ENCODE measurements at places on chromosomes 3 and 15.
A peak's percentile ranks its signal among the peaks of the same experiment; 100 is the strongest.

DNA sequence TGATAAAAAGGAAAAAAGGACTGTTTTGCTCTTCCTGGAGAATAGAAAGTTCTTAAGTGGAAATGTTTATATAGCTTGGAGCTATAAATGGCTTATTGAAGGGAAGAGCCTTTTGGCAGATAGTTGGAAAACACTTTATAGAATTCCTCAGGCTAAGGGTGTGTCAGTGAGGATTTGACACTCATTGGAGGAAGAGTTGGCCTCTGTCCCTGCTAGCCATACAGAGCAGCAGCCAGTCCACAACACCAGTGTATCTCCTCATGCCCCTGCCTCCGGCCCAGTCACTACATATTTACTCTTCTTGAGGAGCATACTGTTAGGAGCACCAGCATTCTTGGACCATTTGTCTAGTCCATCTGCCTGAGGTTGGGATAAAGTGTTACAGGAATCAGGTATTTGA lies 36.2 kb downstream of the KLHL18 start:
- no peak for DNase-seq

GRCh38 chr3:154137036-154137435 lies 15.8 kb downstream of the ARHGEF26 start:
- DNase-seq: no peak

- DNase-seq: no peak
Measured at GRCh38 chr15:83549623-83550022, 102.5 kb downstream of the SH3GL3 start.

DNA sequence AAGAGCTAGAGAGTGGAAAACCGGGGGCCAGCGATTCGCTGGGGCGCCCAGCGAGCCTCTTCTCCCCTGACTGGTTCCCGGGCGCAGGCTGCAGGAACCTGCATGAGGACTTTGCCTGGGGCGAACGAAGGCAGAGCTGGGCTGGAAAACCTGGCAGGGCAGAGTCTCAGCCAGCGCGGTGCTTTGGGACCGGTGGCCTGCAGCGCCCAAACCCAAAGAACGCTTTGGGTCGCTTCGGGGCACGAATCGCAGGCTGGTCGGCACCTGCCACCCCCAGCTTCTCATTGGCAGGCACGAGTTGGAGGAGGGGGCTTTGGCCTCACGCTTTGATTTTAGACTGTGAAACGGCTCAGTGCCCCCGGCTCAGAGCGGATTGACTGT lies 3.0 kb downstream of the ONECUT1 start:
- DNase-seq: no peak

GRCh38 chr3:184486614-184487013 lies 75.0 kb upstream of the EPHB3 start:
- DNase-seq: no peak

DNA sequence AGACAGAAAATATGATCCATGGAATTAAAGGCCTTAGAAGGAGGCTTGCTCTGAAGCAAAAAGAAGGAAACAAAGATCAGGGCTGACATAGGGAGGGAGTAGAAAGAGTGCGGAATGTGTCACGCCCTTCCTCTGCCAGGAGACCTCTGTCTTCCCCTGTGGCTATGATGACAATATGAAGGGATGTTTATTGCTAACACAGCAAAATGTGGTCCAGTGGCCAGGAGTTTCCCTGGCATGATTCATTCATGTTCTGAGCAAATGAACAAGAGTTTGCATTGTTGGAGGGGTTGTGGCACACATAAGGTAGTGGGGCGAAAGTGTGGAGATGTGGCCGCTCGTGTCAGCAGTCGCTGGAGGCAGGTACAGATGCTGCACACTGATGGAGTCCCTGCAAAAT lies 169.4 kb downstream of the SHQ1 start:
- no peak for DNase-seq

GRCh38 chr3:117168896-117169295 lies 459.3 kb downstream of the TUSC7 start:
- DNase-seq: no peak

- DNase-seq: no peak
Measured at GRCh38 chr15:28112101-28112760, 13.1 kb upstream of the OCA2 start.

GRCh38 chr3:186931532-186932280 lies 1.4 kb downstream of the ST6GAL1 start:
- DNase-seq: no peak

DNA sequence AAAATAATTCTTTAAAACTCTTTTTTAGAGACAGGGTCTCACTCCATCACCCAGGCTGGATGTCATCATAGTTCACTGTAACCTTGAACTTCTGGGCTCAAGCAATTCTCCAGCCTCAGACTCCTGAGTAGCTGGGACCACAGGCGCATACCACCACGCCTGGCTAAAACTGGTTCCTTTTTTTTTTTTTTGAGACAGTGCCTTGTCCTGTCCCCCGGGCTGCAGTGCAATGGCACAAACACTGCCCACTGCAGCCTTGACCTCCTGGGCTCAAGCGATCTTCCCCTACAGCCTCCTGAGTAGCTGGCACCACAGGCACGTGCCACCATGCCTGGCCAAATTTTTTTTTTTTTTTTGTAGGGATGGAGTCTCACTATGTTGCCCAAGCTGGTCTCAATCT lies 23.7 kb upstream of the FURIN start:
- DNase-seq: no peak

- DNase-seq: no peak
Measured at GRCh38 chr15:41941644-41942415, 30.5 kb downstream of the EHD4 start.

DNA sequence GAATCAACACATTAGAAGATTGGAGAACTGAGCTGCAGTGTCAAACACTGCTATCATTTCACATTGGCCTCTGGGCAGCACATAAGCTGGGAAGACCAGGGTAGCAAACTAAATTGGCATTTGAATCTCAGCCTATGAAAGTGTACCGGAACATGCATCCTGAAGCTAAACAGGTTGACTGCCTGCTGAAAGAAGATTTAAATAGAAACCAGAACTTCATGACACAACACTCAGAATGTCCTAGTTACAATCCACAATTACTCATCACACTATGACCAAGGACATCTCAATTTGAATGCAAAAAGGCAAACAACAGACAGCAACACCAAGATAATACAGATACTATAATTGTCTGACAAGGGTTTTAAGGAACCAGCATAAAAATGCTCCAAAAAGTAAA lies 26.2 kb downstream of the TM2D3 start:
- DNase-seq: no peak

DNA sequence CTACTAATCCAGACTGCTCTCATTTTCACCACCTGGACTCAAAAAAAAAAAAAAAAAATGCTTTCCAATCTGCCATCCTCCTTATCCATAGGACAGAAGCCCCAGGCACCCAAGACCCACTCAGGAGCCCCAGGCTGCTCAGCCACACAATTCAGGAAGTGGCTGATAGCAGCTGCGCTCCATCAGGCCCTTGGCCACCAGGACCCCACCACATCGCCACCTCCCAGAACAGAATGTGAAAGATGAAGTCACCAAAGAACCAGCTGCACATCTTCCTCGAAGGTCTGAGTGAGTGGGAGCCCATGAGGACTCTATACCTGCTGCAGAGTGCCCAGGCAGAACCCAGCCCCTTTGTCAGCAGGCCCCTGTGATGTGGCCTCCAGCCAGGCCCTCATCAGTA lies 19.5 kb downstream of the POC1A start:
- DNase-seq: no peak

DNA sequence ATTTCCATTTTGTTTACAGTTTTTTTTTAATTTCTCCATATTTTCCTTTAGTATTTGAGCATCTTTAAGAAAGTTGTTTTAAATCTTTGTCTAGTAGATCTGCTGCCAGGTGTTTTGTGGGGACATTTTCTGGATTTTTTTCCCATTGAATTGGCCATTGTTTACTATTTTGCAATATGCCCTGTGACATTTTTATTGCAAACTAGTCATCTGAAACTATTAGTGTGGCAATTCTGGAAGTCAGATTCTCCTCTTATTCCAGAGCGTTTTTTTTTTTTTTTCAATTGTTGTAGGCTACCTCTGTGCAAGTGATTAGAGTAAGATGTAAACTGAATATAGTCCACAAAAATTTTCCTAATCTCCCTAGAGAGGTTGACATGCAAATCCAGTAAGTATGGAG lies 334.2 kb downstream of the PYDC2 start:
- DNase-seq: no peak

DNA sequence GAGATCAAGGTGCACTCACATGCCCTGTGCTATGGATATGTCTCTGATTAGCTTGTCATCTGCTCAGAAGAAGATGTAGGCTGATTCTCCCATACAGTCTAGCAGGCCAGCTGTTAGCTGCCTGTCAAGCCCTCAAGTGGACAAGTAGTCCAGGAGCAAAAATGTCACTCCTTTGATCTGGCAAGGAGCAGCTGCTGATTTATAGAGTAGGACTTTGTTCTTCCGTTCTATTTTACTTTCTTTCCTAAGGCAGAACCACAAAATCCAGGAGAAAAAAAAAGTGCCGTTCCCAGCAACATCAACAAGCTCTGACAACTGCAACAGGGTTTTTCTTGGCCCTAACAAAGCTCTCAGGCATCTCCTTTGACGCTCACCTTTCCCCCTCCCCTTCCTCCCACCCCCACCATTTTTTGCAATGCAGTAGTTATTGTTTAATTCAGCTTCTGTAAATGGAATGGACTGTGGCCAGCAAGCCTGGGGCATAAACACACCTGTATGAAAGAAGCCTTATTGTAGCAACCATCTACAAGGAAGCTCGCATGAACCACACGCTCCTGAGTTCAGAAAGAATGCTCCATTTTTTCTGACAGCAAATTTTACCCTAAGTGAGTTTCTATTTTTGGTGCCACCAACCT lies 196.3 kb downstream of the MEIS2 start:
- DNase-seq: no peak

DNA sequence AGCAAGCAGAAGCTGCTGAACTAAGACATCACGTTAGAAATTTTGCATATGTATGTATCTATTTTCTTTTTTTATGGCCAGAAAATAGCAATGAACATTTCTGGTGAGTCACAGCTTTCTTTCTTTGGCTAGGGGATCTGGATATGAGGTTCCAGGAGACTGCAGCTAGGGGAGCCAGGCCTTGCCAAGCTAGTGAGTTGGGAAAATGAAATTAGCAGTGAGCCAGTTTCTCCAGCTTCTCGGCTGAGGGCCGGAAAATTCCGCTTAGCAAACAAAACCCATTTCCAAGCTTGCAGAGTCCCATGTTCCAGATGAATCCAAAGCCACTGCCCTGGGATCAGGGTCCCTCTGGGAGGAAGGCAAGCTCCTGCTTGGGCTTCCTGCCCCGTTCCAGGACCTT lies 137.6 kb downstream of the SRGAP3 start:
- DNase-seq: peak; percentile 80

DNA sequence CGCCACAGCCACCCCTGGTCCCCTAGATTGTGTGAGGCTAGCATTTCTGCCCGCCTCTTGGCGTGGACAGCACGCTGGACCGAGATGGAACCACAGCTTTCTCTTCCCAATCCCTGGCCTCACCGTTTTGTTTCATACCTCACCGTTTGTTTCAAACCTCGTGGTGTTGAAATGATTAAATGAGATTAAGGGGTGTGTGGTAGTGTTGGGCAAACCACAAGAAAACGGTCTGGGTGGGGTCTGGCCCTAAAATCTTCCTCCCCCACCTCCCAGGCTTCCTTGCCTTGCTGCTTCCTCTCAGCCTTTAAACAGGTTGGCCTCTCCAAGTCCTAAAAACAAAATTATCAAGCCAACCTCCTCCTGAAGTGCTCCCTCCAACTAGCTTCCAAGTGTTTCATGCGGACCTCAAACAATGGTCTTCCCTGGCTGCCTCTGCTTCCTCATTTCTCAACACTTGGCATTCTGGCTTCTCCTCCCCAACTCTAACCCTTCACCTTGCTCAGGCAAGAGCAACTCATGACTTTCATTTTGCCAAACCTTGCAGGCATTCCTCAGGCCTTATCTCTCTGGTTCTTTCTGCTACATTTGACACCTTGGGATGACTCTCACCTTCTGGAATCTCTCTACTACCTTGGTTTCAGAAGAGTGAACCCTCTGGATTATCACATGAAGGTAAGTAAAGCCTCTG lies 1.4 kb upstream of the ATP13A3 start:
- DNase-seq: no peak

DNA sequence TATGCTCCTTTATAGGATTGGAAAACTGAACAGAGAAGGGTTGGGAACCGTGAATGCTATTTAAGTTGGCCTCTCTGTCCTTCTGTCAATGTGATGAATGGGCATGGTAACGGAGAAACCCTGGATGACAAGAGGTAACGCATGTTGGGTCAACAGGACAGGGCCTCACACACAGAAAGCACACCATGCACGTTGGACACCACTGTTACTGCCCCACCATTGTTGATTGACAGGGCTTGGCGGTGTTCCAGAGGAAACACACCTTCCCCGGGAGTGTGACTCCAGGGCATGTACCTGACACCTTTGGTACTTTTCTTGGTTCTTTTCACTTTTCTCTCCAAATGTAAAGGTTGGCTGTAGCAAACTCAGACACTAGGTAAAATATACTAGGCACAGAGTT lies 548.5 kb downstream of the OCA2 start:
- no peak for DNase-seq

- no peak for DNase-seq
Measured at GRCh38 chr3:110323349-110323748, 748.3 kb upstream of the NECTIN3 start.

GRCh38 chr3:118587037-118587741 lies 447.5 kb downstream of the IGSF11 start:
- no peak for DNase-seq

GRCh38 chr3:43155464-43156121 lies 49.7 kb upstream of the POMGNT2 start:
- no peak for DNase-seq

DNA sequence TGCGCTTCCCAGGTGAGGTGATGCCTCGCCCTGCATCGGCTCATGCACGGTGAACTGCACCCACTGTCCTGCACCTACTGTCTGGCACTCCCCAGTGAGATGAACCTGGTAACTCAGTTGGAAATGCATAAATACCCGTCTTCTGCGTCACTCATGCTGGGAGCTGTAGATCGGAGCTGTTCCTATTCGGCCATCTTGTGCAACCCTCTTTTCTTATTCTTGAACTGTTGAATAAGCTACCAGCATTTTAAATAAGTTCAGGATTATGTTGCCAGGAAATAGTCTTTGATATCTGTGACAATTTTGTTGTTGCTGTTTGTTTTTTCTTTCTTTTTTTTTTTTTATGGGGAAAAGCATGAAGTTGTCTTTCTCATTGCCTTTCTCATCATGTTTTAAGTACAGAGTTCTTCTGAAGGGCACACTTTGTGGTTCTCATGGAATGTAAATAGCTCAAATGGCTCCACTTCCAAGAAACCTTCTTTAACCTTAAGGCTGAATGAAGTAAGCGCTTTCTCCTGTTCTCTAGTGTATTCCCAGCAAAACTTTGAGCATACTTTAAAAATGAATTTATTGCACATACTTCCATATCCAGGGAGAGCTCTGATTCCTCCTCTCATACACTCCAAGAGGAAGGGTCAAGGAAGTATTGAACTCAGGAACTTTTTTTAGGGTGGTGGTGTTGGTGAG lies 468.0 kb upstream of the TBL1XR1 start:
- no peak for DNase-seq

DNA sequence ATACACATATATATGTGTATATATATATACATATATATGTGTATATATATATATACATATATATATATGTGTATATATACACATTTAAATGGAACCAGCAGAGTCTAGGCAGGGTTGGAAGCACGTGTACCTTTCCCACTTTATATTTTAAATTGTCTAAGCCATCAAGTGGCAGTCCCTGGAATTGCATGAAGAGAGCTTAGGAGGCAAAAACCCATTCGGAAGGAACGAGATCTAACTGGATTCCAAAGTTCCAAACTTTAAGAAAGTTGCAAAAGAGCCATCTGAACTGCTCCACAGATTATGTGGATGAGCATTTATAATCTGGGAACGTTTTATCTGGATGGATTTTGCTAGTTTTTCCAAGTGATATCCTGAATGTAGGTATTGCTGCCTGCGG lies 186.5 kb downstream of the FOXP1 start:
- no peak for DNase-seq
